ENCODE measurements at places on chromosomes 7 and 10.

DNA sequence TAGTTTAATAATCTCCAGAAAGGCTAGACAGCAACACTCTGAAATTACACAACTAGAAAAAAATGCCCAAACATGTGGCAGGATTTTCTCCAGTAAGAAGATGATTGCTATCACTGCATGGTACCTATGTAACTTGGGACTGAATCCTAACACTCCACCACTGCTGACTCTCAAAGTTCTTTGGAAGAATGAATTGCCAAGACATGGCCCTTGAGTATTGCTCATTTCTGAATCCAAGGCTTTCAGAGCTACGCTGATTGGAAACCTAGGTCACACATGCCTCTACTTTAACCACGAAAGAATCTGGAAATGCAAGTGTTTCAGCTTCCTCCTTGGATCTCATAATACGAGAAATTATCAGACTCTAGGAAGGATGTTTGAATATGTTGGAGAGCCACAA lies 167.5 kb upstream of the CELF2 start:
- no peak for DNase-seq

GRCh38 chr10:35079763-35080162 lies 10.4 kb downstream of the CUL2 start:
- DNase-seq = no peak

- DNase-seq = no peak
Measured at GRCh38 chr10:70838270-70838805, 22.6 kb downstream of the SGPL1 start.

- DNase-seq = no peak
Measured at GRCh38 chr7:136039577-136040345, 62.6 kb upstream of the MTPN start.

GRCh38 chr10:86749854-86750253 lies 6.6 kb upstream of the BMPR1A start:
- no peak for DNase-seq

Data from stimulated activated CD8-positive, alpha-beta memory T cell treated with anti-CD3 and anti-CD28 coated beads, Interleukin-12 subunit alpha, Interleukin-12 subunit beta, amount 100 ng/mL, for 1 hour (primary cell).